ENCODE measurements at places on chromosomes 5 and 9. TPM values are rescaled to one million over a fixed set of nuclear protein-coding genes. Genes with fewer than 3 reads are reported as not detected.

DNA sequence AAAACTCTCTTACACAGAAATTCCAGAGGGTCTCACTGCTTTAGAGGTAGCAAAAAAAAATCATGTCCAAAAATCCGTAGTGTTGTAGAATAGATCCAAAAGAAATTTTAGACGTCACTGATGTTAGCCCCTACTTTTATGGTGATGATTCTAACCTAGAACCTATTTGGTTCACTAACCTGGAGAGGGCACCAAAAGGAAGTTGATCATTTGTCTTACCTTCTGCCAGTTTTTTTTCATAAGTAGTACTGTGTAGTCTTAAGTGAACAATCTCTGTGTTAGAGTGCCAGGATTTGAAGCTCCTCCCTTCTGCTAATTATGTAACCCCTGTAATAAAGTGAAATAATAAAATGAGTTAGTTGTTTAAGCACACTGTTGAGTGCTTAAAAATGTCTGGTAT lies 215.2 kb downstream of the SMARCA2 start:
- no peaks in the 10 kb centered on the region for H3K27me3 ChIP-seq
- H3K4me3 ChIP-seq, result no peak overlapping the region
- H3K36me3 ChIP-seq, result peaks cover 3% of the 10 kb centered on the region
- DNase-seq, result no peak

DNA sequence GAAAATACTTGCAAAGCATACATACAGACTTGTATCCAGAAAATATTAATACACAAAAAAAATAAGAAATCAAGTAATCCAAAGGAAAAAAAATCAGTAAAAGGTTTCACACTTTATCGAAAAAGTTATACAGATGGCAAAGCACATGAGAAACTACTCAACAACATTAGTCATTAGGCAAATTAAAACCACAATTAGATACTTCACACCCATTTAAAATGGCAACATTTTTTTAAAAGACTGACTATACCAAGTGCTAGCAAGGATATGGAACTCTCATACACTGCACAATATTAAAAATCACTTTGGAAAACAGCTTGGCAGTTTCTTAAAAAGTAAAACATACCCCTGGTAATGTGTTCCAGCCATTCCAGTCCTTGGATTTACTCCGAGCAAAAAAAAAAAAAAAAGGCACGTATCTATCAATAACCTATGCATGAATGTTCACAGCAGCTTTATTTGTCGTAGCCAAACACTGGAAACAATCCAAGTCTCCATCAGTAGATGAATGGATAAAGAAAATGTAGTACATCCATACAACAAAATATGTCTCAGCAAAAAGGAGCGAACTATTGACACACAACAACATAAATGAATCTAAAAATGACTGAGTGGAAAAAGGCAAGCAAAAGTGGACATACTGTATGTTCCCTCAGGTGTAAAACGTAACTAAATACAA lies 66.0 kb downstream of the GNAQ start:
- peaks cover 29% of the 10 kb centered on the region for H3K4me1 ChIP-seq
- DNase-seq, result no peak
- H3K4me3 ChIP-seq, result no peak overlapping the region
- H3K27me3 ChIP-seq, result no peaks in the 10 kb centered on the region

GRCh38 chr9:93303258-93303771 lies 119.4 kb downstream of the WNK2 start:
- H3K36me3 ChIP-seq, result no peaks in the 10 kb centered on the region
- no peak for DNase-seq
- no peak overlapping the region for H3K27ac ChIP-seq
- no peaks in the 10 kb centered on the region for H3K27me3 ChIP-seq
- H3K4me3 ChIP-seq, result no peak overlapping the region

The SLC6A19 gene
- not detected for total RNA-seq

All from mesothelial cell of epicardium (in vitro differentiated cells).